Right hindlimb (tissue), 1 donor: ENCODE measurements at places on chromosomes 1 and 21.

- DNase-seq, result no peak
Measured at GRCh38 chr1:89198081-89198480, 661 bp downstream of the GBP4 start.

GRCh38 chr1:39509360-39510009, 18.0 kb downstream of the BMP8A start:
- DNase-seq, result peak; percentile 79

DNA sequence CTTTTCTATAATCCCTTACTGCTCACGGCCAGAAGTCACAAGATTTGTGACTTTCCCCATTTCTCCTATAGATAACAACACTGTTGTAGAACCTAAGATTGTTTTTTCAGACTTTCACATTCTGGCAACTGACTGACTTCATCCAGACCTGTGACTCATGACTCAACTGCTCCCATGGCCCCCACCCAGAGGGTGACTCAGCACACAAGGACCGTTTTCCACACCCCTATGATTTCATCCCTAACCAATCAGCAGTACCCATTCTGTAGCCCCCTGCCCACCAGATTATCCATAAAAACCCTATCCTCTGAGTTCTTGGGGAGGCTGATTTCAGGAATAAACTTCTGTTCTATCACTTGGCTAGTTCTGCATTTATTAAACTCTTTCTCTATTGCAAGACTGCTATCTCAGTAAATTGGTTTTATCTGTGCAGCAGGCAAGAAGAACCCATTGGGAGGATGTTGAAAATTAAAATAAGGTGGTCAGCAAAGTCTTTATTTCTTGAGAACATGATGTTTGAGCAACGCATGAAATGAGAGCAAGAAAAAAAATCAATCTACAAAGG, 79.7 kb downstream of the NGF start:
- no peak for DNase-seq

DNA sequence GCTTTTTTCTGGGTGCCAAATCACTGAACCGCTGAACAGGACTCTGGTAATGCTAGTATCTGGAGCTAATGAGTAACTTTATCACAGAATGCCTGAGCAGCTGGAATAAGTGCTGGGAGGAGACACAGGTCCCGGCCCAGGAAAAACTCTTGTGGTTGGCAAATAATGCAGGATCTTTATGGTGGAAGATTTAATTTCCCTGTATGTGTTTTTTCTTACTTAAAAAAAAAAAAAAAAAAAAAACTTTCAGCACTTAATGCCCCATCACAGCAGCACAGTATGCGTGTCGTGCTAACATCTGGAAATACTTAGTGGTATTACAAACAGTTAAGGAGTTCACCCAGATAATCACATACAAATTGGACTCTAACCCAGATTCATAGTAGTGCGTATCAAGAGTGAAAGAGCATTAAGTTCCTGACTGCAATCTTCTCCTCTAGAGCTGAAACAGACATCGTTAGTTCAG, 220.7 kb downstream of the TOMM20 start:
- no peak for DNase-seq

DNA sequence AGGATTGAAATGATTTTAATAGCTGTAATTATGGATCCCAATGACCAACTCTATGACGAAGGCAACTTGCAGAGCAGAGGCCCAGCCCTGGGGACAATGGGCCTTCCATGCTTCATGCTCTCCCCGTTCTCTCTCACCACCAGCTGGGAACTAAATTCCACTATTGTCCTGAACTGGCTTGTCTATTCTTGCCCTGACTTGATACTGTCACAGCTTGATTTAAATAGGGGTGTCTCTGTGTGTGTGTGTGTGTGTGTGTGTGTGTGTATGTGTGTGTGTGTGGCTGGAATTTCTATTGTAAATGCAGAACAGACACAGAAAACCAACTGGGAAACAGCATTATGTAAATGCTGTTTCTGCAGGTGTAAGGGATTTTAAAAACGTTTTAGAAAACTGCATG, 57.0 kb downstream of the SLC22A15 start:
- no peak for DNase-seq

DNA sequence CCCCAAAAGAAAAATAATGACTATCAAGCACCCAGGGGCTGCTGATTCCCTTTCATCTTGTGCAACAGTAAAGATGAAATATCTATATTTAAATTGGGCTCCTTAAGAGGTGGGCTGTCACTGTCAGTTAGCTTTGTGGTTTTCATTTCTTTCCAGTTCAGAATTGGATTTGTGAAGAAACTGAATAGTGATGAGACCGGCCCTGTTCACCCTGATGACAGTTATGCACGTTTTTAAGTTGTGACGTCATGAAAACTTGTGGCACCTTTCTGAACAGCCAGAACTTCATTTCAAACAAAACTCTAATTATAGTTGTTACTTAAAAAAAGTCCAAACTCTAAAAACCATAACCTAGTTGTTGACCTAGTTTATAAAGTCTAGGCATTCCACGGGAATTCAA, 125.9 kb downstream of the RUNX1 start:
- DNase-seq, result no peak

GRCh38 chr1:7845761-7846160, 7.1 kb downstream of the UTS2 start:
- DNase-seq, result no peak
